Stimulated activated CD4-positive, alpha-beta T cell treated with anti-CD3 and anti-CD28 coated beads, TNF-alpha, amount 100 ng/mL, for 4 hours (primary cell): ENCODE measurements at places on chromosomes 7 and 10.

DNA sequence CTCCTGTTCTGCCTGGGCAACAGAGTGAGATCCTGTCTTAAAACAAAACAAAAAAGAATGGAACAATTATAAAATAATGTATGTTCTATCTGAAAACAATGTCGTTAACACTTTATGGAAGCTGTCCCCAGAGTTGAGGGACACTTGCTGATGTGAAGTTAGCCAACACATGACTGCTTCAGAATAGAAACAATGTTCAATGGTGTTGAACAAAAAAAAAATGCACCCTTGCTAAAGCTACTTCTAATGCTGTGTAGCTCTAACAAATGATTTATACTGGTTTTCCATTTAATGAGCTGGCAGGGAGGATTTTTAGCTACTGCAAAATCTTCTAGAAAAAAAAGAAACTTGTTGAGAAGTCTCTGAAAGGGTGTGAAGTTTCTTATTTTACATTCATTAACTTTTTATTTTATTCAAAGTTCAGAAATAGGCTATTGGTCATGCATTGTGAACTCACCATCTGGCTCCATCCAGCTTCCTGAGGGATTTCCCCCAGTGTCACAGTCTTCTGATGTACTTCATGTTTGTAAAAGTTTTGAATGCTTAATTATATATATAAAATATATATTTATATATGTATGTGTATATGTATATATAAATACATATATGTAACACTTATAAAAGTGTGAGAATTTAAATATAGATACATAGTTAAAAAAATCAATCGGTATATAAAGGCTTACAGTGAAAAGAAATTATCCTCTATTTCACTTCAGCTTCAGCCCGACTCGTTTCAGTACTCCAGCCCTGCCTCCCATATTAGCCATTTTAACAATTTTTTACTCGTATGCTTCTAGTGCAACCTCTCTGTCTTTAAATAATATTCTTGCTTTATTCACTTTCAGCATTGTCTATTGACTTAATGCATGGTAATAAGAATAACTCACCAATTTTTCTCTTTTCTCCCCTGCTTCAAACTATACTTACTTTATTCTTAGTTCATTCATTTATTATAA is 35.0 kb downstream of the HDAC9 start:
- no peak for DNase-seq

- DNase-seq = no peak
These were observed 273.0 kb downstream of the ZMYND11 start for GRCh38 chr10:408236-408635.

DNA sequence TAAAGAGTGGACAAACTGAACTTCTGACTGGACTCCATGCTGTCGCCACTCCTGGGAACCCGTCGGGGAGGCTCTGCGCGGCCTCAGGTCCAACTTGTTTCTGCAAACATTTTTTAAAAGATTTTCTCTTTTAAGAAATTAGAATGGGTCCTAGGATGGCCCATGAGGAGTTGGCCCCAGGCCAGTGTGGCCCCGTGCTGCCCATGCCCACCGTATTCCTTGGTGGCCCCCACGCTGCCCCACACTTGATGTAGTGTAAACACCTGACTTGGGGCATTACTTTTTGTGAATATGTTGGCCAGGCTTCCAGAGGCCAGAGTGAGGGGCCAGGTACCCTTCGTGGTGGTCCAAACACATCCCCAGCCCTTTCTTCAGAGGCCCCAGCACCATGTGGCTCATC is 19.3 kb downstream of the ZNF316 start:
- DNase-seq = no peak

- no peak for DNase-seq
These were observed 427.1 kb downstream of the GALNT17 start for GRCh38 chr7:71558806-71559613.

- no peak for DNase-seq
These were observed 159.0 kb upstream of the SHH start for GRCh38 chr7:155971180-155971770.

GRCh38 chr7:2248984-2249694 is 7.1 kb downstream of the NUDT1 start:
- DNase-seq = no peak

GRCh38 chr10:75967491-75967890 is 536.1 kb downstream of the LRMDA start:
- no peak for DNase-seq

DNA sequence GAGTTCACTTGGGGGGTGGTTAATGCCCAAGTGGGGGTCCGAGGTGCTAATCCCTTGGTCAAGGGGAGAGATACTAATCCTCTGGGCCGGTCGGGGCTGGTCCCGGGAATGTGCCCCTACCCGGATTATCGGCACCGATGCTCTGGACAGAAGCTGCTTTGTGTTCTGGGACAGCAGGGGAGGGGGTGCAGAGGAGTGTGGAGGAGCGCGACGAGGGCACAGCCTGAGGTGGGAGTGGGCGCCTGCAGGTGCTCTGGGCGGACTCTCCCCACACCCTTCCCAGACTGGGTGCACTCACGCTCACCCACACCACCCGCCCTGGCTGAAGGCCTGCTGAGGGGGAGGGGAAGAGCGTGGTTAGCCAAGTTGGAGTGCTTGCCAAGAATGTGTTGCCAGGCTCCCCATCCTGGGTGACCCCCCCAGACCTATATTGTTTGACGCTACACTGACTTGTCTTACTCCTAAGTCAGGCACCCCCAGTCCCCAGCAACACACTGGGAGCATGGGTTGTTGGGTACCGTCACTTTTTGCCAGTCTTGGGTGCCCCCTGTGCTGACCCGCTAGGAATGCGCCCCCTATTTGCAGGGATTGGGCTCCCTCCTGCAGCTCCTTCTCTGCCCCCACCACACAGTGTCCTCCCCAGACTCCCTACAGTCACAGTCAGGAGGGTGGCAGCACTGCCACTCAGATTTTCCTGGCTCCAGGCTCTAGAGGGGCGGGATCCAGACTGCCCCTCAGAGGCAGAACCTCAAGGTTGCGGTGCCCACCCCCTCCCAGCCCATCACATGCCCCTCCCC is 1.2 kb downstream of the SLC4A2 start:
- no peak for DNase-seq

- no peak for DNase-seq
These were observed 139.2 kb downstream of the ETV1 start for GRCh38 chr7:13850185-13850752.

DNA sequence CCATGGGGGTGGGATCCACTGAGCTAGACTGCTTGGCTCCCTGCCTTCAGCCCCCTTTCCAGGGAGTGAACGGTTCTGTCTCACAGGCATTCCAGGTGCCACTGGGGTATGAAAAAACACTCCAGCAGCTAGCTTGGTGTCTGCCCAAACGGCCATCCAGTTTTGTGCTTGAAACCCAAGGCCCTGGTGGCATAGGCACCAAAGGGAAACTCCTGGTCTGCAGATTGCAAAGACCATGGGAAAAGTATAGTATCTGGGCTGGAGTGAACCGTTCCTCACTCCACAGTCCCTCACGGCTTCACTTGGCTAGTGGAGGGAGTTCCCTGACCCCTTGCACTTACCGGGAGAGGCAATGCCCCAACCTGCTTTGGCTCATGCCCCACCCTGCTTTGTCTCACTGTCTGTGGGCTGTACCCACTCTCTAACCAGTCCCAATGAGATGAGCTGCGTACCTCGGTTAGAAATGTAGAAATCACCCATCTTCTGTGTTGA is 62.7 kb downstream of the PPP1R9A start:
- DNase-seq = no peak

GRCh38 chr7:123635551-123636359 is 19.9 kb upstream of the LMOD2 start:
- no peak for DNase-seq

- DNase-seq = no peak
These were observed 79.4 kb downstream of the MYL10 start for GRCh38 chr7:101549734-101550133.

DNA sequence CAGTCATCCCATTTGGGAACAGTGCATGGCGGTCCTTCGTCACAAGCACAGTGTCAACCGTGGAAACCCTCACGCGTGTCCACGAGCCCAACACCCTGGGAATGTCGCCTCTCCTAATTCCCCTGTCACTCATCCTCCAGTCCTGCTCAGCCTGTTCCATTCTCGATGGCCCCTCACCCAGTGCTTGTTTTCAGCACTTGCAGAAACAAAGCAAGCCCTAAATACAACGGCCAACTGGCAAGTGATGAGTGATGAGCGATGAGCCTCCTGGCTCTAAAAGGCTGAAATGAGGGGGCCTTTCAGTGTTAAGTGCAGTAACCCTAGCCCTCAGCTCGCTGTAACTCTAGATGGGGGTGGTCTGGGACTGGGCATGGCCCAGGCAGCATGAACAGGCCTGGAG is 22.6 kb downstream of the NKX2-3 start:
- DNase-seq = no peak

DNA sequence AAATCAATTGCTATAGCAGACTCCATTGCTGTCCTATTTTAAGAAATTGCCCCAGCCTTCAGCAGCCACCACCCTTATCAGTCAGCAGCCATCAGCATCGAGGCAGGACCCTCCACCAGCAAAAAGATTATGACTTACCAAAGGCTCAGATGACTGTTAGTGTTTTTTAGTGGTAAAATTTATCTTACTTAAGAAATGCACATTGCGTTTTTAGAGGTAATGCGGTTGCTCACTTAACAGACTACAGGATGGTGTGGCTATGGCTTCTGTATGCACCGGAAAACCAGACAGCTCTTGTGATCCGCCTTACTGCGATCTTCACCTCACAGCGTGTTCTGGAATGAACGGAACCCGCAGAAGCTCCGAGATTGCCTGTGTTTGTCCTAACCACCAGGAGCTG is 58.1 kb downstream of the WDR37 start:
- no peak for DNase-seq

- no peak for DNase-seq
These were observed 158.1 kb downstream of the BTAF1 start for GRCh38 chr10:92081641-92082040.

DNA sequence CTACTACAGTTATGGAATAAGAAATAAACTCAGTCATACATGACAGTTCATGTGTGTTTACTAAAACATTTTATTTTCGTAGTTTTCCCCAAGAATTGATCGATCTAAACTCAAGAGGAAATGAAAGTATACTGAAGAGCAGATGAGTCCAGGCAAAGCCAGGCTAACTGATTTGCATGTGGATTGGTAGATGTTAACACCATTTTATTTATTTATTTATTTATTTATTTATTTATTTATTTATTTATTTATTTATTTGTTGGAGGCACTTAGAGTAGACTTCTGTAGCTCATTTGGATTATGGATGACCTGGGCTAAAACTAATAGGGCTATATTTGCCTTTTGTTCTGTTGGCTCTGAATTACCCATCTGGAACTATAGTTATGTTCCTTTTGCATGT is 68.5 kb upstream of the DKK1 start:
- no peak for DNase-seq

- DNase-seq = no peak
These were observed 1.0 kb upstream of the LRRN3 start for GRCh38 chr7:111089822-111090426.

GRCh38 chr7:48537561-48537960 is 366.3 kb downstream of the ABCA13 start:
- DNase-seq = no peak

- no peak for DNase-seq
These were observed 13.1 kb upstream of the CPA1 start for GRCh38 chr7:130367088-130367755.

GRCh38 chr7:50397320-50397970 is 52.7 kb downstream of the FIGNL1 start:
- no peak for DNase-seq

DNA sequence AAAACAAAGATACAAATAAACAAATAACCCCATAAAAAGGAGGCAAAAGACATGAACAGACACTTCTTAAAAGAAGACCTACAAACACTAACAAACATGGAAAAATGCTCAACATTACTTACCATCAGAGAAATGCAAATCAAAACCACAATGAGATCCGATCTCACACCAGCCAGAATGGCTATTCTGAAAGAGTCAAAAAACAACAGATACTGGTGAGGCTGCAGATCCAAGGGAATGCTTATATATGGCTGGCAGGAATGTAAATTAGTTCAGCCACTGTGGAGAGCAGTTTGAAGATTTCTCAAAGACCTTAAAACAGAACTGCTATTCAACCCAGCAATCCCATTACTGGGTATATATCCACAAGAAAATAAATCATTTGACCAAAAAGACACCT is 80.4 kb upstream of the NRP1 start:
- DNase-seq = no peak

GRCh38 chr7:150631866-150632864 is at the start of gene GIMAP6:
Gene GIMAP6, minus strand, starts transcription at chr7:150632385. Its CDS starts 2,243 bp downstream, at chr7:150630142.
- no peak for DNase-seq

GRCh38 chr10:123858077-123858681 is 33.4 kb downstream of the CPXM2 start:
- no peak for DNase-seq

DNA sequence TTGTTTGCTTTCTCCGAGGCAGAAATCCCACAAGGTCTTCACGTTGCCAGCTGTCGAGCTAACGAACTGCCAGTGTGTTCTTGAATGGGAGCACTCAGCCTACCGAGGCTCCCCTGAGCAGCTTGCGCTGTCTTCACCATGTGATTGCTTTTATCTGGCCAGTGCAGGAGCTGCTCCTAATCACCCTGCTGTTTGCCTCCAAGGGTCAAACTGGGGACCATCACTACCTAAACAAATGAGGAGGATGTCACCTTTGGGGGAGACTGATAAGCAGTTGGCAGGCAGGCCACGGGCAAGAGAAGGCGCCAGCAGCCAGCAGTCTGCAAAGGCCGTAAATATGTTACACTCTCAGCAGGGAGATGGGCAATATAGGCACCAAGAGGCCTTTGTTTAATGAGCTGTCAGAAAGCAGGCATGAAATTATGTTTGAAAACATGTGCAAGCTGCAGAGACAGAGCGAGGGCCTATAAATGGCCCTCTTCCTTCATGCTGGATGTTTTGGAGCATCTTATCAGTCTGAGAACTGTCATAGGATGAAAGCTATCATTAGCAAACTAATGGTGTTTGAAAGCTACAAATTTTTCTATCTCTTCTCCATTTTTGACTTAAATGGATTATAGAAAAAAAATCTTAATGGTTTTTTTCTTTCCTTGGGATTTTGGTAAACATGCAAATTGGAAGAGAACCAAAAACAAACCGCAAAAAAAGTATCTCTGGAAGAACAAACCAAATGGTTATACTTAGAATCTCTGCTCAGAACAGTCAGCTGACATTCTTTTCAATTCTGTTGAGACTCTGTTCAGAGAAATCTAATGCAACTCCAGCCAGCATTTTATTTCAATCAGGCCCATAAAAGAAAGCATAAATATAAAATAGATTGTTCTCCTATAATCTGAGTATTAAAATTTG is 267.3 kb upstream of the NPVF start:
- DNase-seq = no peak

- DNase-seq = no peak
These were observed 88.3 kb upstream of the AGK start for GRCh38 chr7:141462958-141463357.

DNA sequence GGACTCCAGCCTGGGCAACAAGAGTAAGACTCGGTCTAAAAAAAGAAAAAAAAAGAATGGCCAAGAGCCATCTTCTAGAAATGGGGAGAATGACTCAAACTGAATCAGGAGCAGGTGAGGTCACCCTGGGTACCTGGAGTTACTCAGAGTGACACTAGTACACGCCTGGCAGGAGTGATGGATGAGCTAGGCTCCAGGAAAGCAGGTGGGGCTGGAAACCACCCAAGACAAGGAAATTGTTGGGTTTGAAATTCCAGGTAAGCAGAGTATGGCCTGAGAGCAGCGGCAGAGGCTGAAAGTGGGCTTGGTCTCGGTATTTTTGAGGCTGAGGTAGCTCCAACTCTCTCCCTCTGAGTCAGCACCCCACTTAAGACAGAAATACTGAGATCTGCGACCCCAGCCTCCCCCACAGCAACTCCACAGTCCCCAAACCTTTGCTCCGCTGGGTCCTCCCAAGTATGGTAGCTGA is 18.5 kb downstream of the DDIT4 start:
- no peak for DNase-seq

- DNase-seq = peak; percentile 1
These were observed 121.9 kb downstream of the PTPRZ1 start for GRCh38 chr7:121994625-121995410.
